Hypothalamus (tissue), 51 donors: ENCODE measurements at places on chromosomes 12 and 14.
A peak's percentile ranks its signal among the peaks of the same experiment; 100 is the strongest.

DNA sequence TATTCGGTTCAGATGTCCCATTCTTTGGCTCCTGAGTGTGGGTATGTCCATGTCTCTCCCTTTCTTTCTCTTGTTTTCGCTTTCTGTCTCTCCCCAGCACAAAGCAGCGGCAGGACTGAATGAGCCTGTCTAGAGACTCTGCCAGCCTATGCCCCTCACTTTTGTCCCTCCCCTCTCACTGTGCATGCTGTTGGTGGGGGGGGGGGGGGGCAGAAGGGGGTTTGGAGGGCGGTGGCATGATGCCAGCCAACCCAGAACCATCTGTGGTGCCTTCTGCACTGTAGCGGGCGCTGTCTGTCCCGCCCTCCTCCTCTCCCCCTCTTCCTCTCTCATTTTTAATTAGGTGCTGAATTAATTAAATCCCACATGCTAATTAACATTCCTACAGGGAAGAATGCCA lies 17.7 kb downstream of the NGDN start:
- DNase-seq = no peak

- DNase-seq = no peak
Measured at GRCh38 chr12:112122823-112123690, 2.3 kb upstream of the TRAFD1 start.

GRCh38 chr14:75333606-75334548 lies 55.2 kb downstream of the FOS start:
- peak; percentile 17 for DNase-seq

- DNase-seq = no peak
Measured at GRCh38 chr12:47982311-47982710, 18.9 kb downstream of the TMEM106C start.

GRCh38 chr14:62077676-62078261 lies 315.5 kb downstream of the SNAPC1 start:
- no peak for DNase-seq

- DNase-seq = no peak
Measured at GRCh38 chr12:124273630-124274029, 21.3 kb upstream of the RFLNA start.

DNA sequence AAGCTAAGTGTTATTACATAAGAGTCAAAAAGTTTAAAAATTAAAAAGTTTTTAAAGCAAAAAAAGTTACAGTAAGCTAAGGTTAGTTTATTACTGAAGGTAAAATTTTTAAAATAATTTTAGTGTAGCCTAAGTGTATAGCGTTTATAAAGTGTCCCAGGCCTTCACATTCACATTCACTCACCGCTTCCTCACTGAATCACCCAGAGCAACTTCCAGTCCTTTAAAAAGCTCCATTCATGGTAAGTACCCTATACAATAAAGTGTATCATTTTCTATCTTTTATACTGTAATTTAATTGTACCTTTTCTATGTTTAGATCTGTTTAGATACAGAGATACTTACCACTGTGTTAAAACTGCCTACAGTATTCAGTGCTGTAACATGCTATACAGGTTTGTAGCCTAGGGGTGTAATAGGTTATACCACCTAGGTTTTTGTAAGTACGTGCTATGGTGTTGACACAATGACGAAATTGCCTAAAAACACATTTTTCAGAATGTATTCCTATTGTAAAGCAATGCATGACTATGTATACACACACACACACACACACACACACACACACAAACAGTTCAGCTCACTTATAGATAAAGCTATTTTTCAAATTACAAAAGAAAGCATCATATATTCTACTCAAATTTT lies 3.7 kb downstream of the CLEC14A start:
- DNase-seq = no peak

DNA sequence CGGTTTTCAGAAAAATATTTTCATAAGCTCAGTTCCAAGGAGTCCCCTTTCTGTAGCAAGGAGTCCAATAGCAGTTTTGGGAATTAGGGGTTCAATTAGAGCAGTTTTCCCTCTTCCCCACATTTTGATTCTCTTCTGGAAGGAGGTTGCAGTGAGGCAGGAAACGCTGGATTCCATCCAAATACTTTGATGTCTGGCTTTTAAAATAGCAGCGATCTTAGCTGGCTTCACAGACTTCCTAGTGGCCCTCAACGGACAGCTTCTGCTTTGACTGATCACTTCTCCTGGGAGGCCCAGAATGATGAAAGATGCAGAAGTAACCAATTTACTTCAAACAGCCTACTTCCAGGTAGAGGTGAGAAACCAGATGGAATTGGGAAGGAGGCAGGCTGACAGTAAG lies 63.1 kb downstream of the C12orf75 start:
- DNase-seq = peak; percentile 14

- DNase-seq = no peak
Measured at GRCh38 chr14:49549881-49550280, 36.3 kb downstream of the RPS29 start.

- DNase-seq = no peak
Measured at GRCh38 chr12:101749657-101750056, 10.4 kb upstream of the SYCP3 start.

DNA sequence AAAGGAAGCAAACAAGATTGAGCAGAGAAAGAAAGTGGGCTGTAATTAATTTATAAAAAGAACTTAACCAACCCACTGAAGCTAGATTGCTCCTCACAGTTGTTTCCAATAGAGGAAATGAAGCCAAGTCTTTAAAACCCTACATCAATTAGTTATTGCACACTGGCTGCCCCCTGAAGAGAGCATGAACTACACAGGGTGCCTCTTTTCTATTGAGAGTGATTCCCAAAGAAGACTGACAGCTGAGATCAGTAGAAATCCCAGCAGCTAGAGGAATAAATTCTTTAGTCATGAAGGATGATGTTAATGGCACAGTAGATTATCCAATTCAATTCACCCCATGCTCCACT lies 8.6 kb upstream of the USP15 start:
- DNase-seq = no peak

DNA sequence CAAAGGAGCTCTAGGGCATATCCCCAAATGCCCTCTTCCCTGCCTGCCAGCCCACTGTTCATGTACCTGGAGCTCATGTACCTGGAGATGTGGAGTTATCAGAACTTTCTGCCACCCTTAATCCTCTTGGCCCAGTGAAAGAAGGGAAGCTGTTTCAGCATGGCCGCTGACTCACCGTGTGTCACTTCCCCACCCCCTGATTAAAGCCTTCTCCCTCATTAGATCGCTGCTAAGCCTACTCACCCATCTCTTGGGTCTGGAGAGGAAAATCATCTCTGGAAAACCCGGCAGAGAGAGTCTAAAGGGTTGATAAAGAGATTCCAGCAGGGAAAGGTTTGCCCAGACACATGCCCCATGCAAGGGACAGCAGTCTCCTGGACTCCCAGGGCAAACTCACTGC lies 4.5 kb upstream of the LTBP2 start:
- no peak for DNase-seq

- no peak for DNase-seq
Measured at GRCh38 chr12:91111366-91112325, at the start of gene LUM. LUM (minus strand) TSS chr12:91111494; CDS start chr12:91108979, 2,515 bp downstream.

DNA sequence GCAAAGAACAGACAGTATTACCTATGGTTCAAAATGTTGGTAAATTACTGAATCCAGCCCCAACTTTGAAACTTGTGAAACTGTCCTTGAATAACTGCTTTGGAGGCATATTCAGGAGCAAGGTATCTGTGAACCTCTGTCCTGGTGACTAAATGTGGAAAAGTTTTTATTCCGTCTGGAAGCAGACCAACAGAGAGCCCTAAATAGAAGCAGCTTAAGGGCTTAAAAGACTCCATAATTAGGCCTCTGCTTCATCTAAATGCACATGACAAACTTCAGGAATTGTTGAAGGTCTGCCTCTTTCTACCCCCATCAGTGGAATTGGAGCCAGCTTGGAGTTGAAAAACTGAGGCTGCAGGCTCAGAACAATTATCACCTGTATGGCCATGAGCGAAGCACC lies 276.5 kb downstream of the KCNH5 start:
- no peak for DNase-seq

DNA sequence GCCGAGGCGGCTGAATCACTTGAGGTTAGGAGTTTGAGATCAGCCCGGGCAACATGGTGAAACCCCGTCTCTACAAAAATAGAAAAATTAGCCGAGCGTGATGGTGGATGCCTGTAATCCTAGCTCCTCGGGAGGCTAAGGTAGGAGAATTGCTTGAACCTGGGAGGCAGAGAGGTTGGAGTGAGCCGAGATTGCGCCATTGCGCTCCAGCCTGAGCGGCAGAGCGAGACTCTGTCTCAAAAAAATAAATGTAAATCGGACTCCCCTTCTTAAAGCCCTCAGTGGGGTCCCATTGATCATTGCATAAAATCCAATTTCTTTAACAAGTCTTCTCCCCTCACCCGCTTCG lies 908 bp downstream of the TDP1 start:
- no peak for DNase-seq

DNA sequence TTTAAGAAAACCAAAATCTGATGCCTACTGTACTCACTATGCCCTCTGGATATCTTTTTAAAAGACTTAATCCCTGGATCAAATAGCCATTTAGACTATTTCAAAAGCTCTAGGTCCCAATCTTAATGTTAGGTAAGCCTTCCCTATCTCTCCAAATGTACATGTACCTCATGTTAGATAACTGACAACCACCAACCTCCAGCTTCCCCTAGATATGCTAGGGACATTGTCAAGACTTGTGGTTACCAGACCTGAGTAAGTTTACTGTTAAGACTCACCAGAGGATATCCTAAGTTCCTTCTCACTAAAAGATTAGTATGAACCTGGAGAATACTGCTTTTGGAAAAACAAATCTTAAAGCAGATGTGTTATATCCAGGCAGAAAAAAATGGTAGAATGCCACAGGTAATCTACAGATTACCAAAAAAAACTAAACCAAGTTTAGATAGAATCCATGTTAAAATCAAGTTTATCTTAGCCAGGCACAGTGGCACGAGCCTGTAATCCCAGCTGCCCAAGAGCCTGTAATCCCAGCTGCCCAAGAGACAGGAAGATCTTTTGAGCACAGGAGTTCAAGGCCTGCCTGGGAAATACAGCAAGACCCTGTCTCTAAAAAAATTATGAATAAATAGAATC lies 9.7 kb downstream of the NAP1L1 start:
- DNase-seq = no peak

- DNase-seq = no peak
Measured at GRCh38 chr12:57276935-57277563, 26.1 kb upstream of the STAC3 start.

DNA sequence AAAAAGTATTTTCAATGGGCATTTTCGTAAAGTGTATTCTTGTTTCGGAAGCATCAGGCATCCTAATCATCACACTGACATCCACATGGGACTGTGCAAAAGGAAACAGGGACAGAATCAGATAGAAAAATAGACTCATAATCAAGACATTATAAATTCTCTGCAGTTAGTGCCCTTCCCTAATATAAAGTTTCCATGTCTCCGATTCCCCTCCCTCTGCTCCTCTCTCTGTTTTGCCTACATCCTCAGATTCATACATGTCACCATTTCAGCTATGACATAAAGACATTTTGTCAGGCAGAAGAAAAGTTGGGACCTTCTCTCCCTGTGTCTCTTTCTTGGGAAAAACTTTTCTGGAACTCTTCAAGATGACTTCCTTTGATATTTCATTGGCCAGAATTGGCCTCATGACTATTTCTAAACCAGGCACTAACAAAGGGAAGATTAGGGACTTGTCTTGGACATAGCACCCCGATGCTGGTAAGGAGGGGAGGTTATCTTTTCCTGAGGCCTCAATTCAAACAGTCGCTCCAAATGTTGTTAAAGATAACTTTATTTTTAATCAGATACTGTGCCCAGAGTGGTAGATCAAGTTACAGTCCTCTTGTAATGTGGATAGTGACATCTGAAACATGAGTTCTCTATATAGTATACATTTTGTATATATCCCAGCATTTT lies 212.1 kb upstream of the BTG1 start:
- no peak for DNase-seq

DNA sequence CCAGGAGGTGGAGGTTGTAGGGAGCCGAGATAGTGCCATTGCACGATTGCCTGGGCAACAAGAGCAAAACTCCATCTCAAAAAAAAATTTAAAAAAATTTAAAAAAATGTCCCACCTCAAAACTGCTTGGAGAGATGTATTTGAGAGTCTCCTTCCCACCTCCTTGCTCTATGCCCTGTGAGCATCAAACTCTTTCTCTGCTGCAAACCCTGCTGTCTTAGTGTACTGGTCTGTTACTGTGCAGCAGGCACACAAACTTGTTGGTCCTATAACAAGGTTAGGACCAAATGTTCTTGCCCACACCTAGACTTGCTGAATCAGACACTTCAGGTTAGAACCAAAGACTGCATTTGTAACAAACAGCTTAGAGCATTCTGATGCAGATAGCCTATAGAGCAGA lies 153.5 kb upstream of the FUT8 start:
- DNase-seq = no peak

- DNase-seq = no peak
Measured at GRCh38 chr14:69059658-69060623, 80.8 kb upstream of the ACTN1 start.

GRCh38 chr12:24679126-24679525 lies 269.8 kb downstream of the BCAT1 start:
- no peak for DNase-seq

DNA sequence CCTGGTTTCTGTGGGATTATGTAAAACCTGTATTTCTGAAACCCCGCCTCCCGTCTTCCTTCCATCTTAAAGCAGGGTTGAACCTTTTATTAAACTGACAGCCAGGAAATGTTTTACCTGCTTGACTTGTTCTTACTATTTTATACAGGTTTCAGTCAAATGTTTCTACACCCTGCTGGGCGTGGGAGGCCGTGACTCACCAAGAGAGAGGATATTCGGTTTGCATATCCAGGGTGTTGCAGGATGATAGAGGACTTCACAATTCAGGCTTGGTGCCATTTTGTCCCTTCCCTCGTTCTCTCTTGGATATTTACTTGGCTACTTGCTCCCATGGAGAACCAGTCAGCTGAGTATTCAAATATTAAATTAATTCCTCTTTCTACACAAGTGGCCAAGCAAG lies 69.7 kb downstream of the ARF6 start:
- DNase-seq = no peak

- DNase-seq = no peak
Measured at GRCh38 chr14:31078766-31079165, 52.6 kb upstream of the STRN3 start.

GRCh38 chr12:47835006-47835830 lies 15.5 kb upstream of the HDAC7 start:
- DNase-seq = no peak
